ENCODE measurements at places on chromosomes 6 and 20.
A peak's percentile ranks its signal among the peaks of the same experiment; 100 is the strongest.

GRCh38 chr6:144006736-144007477, 1.2 kb downstream of the PLAGL1 start:
- no peak for DNase-seq

DNA sequence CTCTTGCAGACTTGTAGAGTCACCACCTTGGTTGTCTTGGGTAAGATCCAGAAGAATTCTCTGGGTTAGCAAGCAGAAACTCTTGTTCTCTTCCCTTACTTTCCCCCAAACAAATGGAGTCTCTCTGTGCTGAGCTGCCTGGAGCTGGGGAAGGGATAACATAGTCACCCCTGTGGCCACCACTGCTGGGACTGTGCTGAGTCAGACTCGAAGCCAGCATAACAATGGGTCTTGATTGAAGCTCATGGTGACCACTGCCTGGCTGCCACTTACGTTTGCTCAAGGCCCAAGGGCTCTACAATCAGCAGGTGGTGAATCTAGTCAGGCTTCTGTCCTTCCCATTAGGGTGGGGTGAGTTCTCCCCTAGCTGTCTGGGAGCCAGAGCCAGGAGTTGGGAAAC, 15.4 kb upstream of the ERVFRD-1 start:
- DNase-seq = no peak

DNA sequence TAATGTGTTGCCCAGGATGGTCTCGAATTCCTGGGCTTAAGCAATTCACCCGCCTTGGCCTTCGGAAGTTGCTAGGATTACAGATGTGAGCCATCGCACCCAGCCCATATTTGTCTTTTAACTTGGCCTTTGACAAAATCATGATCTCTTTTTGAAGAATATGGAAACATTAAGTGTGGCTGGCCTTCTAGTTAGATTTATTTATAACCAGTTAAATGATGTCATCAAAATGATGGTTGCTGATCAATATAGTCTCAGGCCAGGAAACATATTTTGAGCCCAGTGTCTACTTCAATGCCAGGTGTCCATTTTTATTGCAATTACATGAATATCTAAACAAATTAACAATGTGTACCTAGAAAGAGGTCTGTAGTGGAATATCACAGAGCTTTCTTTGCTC, 69.4 kb downstream of the TMEM200A start:
- DNase-seq = no peak

- DNase-seq = no peak
These were observed 908.0 kb downstream of the QKI start for GRCh38 chr6:164322533-164322932.

DNA sequence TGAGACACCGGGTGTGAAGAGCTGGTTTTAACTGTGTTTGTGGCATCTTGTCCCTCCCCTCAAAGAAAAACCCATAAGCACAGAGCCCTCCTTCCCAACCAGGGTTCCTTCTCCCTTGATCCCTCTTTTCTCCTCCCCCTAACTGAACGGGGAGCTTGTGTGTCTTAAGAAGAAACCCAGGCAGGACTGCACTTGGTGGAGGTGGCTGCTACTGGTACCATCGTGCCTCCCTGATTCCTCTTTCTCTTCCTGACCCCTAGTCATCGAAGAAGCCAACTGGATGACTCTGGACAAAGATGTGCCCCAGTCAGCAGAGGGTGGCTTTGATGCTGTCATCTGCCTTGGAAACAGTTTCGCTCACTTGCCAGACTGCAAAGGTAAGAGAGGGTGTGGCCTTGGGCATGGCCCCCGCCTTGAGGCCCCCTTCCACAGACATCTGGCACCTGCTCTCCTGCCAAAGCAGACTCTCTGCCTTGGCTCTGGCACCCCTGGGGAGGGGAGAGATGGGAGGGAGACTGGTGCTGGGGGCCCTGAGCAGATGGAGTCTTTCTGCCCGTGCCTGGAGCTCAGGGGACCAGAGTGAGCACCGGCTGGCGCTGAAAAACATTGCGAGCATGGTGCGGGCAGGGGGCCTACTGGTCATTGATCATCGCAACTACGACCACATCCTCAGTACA, 2.1 kb downstream of the GNMT start:
- no peak for DNase-seq

DNA sequence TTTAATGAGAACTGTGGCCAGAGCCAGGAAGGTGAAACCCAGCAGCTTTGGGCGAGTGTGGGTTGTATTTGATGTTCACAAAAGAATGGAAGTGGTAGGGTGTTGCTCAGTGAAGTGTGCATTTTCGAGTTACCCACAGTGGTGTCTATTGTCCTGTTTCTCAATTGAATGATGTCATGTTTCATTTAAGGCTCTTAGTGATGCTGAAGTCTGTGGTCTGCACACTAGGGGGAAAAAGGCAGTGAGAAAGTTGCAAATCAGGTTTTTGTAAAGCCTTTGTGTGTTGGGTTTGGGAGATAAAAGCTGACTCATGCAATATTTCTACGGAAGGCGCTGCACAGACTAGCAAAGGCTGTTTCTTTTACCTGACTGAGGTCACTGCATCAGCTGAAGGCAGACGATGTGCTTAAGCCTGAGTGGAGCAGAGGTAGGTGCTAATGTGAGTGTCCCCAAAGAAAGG, 121.1 kb downstream of the PLEKHG1 start:
- peak; percentile 65 for DNase-seq

DNA sequence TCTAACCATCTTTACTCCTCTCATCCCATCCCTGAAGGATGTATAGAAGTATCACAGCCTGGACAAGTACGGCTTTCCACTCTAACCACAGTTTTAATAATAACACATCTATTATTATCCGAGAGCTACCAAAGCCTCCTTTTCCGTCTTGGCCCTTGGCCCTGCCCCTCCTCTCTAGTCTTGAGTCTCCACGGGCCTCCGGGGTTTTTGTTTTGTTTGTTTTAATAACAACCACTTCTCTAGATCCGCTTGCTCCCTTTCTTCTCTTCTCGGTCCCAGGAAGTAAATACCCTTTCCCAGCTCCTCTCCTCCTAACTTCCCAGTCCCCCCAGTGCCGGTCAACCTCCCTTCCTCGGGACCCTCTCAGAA, 661 bp downstream of the LCA5 start:
- DNase-seq = peak; percentile 46

DNA sequence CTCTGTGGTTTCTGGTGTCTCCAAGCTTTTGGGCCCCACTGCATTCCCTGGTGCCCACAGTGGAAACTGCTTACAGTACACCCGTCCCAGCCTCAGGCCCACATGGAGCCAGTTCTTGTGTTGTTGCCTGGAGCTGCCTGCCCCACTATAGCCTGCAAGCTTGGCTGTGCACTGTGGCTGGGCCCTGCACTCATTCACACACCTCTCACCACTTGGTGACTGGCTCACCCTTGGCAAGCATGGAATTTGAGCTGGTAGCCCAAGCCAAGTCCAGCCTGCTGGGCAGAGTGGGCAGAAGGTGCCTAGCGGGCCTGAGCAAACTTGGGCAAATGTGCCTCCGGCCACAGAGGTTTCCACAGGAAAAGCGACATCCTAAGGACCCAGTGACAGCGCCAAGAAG, 472.3 kb downstream of the MMUT start:
- no peak for DNase-seq

DNA sequence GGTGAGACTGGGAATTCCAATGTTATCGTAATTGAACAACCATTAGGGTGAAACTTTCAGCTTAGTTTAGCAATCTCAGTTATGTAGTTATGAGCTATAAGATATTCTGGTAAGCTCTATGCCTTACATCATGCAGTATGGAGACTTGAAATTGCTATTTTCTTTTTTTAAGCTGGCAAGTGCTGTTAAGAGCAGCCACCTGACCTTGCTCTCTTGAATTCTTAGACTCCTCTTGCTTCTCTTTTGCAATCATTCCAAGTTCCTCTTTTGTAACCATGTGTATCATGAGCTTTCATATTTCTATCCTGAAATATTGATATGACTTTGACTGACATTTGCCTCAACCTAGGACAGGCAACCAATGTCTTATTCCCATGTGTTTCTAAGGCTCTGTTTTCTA, 446.3 kb upstream of the SLC35B3 start:
- no peak for DNase-seq

- no peak for DNase-seq
These were observed 476 bp upstream of the BCKDHB start for GRCh38 chr6:80105972-80106417.

- no peak for DNase-seq
These were observed 45.0 kb downstream of the DNAH8 start for GRCh38 chr6:38760097-38760496.

- DNase-seq = no peak
These were observed 154.8 kb upstream of the KCNQ5 start for GRCh38 chr6:72466971-72467566.

DNA sequence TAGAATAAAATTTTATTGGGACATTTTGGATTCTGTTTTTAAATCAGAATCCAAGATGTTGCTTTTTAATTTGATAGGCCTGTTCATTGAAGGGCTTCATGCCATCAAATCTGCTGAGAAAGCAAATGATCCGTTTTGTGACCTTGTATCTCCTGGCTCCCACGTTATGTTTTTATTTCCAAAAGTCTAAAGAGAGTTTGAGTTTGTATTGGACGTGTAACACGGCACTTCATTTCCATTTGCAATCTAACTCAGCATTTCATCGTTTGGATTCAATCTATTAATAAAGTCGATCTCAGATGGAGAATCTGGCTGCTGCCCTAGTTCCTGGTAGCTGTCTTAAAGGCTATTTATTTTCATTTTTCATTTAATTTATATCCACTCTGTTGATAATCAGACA, 17.0 kb downstream of the KIF25 start:
- DNase-seq = no peak

DNA sequence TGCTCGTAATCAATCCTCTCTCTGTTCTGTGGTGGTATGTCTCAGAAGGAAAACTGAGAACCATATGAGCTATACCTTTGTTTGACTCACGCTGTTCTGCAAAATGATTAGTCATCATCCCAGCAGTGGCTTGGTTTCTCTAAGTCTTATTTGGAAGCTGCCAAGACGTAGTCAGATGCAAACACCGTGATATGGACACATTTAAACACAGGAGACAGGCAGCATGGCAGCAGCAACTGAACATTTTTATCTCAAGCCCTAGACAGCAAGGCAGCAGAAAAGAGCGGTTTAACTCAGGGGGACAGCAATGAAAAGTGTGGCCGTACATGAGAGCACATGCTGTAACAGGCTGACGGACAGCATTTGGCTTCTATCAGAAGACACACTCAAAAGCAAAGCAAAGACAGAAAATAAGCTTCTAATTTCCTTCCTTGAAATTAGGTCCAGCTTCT, 1295.1 kb downstream of the EPHA7 start:
- no peak for DNase-seq

- no peak for DNase-seq
These were observed 87.7 kb downstream of the PLCG1 start for GRCh38 chr20:41225091-41225490.

DNA sequence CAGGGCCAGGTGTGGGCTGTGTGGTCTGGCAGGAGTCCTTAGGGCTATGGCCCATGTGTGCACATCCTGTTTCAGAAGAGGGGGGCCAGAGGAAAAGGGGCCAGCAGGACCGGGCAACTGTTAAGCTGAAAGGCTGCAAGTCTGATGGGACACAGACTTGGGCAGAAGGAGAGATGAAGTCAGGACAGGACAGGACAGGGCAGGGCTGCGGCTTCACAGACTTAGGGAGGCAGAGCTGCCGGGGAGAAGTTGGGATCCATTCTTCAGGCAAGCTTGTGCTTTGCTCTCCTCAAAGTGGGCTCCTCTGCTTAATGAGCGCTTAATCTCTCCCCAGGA, 28.7 kb downstream of the MOCS1 start:
- no peak for DNase-seq

DNA sequence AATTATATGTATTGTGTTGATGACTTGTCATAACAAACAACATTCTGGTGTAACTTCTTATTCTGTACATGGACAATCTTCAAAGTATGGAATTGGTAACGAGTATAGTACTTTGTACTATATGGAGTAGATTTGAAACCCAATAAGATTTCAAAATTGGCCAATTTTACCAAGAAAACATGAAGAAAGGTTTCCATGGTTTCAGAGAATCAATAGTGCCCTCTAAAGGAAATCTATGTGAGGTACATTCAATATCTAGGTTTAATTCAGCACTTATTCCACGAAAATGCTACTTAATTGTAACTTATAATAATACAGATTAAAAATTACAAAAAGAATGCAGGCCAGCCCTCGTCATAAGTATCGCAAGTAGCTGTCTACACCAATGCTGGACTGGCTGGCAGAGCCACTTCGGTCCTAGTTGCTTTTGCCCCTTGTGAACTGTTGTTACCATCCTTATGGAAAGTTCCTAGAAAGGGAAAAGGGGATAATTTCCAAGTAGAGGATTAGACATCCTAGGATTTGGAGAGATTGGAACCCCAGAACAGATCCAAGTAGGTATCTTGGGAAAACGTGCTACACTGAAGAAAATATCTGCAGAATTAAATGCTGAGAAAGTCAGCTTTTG, 70.9 kb downstream of the LCA5 start:
- DNase-seq = no peak

- DNase-seq = peak; percentile 58
These were observed 59.8 kb downstream of the CDH4 start for GRCh38 chr20:61311656-61312387.

DNA sequence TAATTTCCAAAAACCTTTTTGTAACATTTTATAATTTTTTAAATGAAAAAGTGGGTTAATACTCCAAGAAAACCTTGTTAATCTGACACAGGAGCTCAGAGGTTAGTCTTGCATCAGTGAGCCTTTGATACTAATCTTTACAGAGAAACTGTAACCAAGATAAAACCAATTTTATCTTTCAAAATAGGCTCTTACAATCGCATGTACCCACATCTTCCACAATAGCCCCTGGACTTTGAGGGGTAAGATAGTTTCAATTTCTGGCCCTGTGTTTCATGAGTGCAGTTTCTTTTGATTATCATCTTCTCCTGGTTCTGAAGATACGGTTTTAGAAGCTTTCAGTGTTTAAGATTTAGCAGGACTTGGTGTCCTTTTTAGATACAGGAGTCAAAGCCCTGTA, 34.5 kb upstream of the MAS1L start:
- DNase-seq = no peak

GRCh38 chr20:11738852-11739251, 178.8 kb upstream of the BTBD3 start:
- DNase-seq = no peak

- DNase-seq = no peak
These were observed 268.4 kb upstream of the IRAK1BP1 start for GRCh38 chr6:78598966-78599365.

- no peak for DNase-seq
These were observed 133.5 kb downstream of the PHACTR3 start for GRCh38 chr20:59737816-59738215.

DNA sequence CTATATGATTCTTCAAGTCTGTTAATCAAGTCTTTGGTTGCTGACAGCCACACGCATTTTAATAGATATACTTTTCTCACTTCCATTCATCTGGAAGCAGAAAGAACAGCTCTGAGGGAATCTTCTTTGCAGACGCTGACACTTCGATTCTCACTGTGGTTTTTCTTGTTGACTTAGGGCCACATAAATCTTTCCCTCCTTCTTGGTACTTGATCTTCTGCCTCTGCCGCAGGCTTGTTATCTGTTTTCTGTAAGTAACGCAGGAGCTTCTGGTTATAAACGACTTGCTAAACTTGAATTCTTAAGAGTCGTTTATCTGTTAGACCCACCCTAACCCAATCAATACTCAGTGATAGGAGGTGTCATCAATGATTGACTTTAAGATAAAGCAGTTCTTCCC, 268.8 kb upstream of the SULF2 start:
- DNase-seq = no peak

- no peak for DNase-seq
These were observed 178.4 kb upstream of the HDDC2 start for GRCh38 chr6:125480146-125480545.

Data from MM.1S (cell line).